Testis (tissue), 5 donors: ENCODE measurements at places on chromosomes 5 and 9.

DNA sequence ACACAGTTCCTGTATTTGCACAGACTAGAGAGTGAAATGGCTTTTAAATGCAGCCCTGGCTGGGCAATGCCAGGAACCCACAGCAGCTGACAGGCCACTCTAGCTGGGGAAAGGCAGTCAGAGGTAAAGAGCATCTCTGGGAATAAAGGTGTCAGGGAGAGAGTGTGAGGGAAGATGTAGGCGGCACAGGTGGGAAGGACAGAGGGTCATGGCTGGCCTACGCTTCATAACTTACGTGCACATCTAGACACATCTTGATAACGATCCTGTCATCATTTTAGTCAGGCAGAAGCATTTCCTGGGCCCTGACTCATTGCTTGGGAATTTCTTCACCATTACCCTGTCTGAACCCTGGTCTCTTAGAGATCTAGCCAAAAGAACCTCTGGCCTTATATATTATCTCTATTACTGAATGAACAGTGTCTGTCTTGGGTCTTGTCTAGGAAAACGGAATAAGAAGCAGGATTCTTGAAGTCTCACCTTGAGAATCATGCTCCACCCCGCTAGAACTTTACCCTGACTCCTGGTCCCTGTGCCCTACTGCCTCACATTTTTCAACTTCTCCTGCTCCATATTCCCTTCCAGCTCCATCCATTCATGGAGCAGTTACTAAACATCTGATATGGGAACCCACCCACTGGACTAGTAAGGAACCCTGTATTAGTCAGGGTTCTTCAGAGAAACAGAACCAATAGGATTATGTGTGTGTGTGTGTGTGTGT is 106.4 kb upstream of the ELL2 start:
- no peak for DNase-seq

- no peak for DNase-seq
These were observed 25.5 kb upstream of the ARAP3 start for GRCh38 chr5:141707510-141707909.

DNA sequence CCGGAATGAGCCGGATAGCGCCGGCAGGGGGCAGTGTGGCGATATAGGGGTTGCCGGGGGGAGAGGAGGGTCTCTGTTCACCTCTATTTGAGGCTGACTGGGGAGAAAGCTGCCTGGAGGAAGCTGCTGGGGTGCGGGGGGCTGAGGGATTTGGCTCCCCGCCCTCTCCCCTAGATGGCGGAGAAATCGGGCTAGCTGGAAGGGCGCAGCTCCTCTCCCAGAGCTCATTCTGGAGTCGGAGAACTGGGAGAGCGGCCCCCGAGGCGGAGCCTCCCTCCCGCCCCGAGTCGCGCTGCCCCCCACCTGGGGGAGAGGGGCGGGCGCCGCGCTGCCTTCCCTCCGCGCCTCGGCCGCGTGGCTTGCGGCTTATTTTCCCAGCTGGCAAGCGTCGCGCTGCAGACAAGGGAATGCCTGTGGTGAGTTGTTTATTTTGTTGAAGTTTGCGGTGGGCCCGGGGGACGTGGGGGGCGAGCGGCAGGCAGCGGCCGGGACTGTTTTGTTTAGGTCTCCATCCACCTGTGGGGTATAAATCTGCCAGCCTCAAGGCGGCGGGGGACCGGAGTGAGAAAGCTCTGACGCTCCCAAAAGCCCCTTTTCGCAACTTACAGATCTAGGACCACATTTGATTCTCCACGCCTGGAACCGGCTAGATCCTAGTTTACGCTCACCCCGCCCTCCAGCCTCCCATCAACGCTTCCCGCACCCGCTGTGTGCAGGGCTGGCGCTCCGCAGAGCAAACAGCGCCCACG is 4.1 kb upstream of the RGMB start:
- DNase-seq: peak; percentile 81

GRCh38 chr5:13251623-13252376 is 692.7 kb downstream of the DNAH5 start:
- no peak for DNase-seq

- peak; percentile 89 for DNase-seq
These were observed 845 bp upstream of the NR4A3 start for GRCh38 chr9:99820685-99821395.

DNA sequence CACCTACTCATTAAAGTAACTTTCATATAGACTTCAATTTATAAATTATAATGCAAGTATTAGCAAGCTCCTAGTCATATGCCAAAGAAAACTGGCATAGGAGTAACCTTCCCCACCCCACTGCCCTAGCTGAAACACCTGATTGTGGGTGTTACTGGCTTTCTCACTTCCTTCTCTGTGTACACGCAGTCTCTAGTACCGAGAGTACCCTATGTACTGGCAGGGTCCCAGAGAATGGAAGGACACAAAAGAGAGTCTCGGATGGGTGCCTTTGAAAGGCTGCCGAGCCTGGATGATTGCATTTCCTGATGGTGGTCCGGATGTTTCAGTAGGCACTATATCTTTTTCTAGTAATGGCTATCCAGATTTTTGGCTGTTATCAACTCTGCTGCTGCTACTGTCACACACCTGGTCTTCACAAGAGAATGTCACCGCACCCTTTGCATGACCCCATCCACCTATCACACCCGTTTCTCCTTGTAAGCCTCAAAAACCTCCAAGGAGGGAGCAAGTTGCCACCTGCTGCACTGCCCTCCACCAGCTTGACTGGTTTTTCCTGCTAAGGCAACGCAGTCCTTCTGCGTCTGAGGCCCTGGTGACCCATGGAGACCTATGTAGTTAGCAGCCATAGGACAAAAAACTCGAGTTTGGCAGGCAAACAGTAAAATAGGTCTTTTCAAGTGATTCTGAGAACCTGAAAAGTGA is 53.8 kb upstream of the CLINT1 start:
- no peak for DNase-seq

- peak; percentile 39 for DNase-seq
These were observed 50.8 kb downstream of the NEURL1B start for GRCh38 chr5:172691886-172692285.

- no peak for DNase-seq
These were observed 15.2 kb upstream of the TAF11L2 start for GRCh38 chr5:17482790-17483189.

- DNase-seq: no peak
These were observed 22.7 kb downstream of the KLF4 start for GRCh38 chr9:107466826-107467225.

DNA sequence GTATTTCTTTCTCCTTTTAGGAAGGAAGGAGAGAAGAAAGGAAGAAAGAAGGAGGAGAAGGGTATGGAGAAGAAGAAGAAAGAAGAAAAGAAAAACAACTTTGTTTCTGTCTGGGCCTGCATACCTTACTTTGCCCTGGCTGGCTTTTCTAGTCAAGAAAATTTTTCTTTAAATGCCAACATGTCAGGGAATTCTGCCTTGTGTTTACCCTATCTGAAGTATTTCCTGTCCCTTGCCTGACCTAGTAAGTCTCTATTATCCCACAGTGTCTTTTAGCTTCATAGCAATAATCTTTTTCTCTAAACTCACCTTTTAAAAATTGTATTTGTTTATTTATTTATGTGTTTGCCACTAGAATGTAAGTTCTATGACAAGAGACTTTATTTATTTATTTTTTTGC is 1864.1 kb downstream of the EFNA5 start:
- DNase-seq: no peak

- DNase-seq: no peak
These were observed 611.8 kb downstream of the TLE1 start for GRCh38 chr9:81077572-81077971.

GRCh38 chr5:67400752-67401151 is 204.2 kb upstream of the CD180 start:
- no peak for DNase-seq

GRCh38 chr5:135398160-135398854 is 724 bp downstream of the MACROH2A1 start:
- DNase-seq: peak; percentile 49

GRCh38 chr9:16157216-16157615 is 604.4 kb downstream of the CCDC171 start:
- DNase-seq: no peak

DNA sequence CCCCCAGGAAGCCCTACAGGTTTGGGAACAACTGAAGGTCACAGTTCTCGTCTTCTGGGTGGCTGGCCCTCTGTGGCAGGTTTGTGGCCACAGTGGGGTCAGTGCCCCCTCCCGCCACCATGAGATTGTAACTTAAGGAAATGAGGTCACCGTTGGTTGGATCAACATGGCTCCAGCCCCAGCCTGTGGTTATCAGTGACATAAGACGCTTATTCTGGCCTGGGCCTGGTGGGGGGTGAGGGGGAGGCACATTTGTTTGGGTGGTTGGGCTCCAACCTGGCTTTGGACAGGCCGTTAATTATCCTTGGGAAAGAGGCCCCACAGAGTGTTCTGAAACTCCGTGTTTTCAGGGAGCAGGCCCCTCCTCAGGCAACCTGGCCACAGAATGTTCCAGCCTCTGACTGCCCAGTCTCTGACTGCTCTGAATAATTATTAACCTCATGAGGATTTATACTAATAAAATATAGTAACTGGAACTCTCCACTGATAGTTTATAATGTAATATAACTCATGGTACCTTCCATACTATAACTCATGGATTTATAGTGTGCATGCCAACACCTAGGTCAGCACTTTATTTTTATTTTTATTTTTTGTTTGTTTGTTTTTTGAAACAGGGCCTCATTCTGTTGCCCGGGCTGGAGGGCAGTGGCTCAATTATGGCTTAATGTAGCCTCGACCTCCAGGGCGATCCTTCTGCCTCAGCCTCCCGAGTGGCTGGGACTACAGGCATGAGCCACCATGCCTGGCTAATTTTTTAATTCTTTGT is 58.0 kb upstream of the RPL26L1 start:
- DNase-seq: peak; percentile 76

GRCh38 chr5:1316588-1317340 is 21.9 kb upstream of the TERT start:
- DNase-seq: peak; percentile 8

DNA sequence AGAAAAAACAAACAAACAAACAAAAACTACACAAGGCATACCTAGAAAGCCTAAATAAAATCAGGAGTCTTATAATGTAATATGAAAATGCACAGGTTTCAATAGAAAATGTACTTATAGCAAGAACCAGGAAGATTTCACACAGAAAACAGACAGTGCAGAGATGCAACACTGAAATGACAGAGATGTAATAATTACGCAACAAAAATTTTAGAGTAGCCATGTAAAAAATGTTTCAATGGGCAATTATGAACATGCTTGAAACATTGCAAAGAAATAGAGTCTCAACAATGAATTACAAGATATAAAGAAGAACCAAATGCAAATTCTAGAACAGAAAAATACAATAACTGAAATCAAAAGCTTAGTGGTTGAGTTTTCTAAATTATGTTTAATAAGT is 405.9 kb downstream of the PLK2 start:
- DNase-seq: no peak

GRCh38 chr9:92648474-92648971 is 21.4 kb downstream of the IPPK start:
- no peak for DNase-seq

- no peak for DNase-seq
These were observed 32.5 kb upstream of the SNAPC3 start for GRCh38 chr9:15390201-15390600.

DNA sequence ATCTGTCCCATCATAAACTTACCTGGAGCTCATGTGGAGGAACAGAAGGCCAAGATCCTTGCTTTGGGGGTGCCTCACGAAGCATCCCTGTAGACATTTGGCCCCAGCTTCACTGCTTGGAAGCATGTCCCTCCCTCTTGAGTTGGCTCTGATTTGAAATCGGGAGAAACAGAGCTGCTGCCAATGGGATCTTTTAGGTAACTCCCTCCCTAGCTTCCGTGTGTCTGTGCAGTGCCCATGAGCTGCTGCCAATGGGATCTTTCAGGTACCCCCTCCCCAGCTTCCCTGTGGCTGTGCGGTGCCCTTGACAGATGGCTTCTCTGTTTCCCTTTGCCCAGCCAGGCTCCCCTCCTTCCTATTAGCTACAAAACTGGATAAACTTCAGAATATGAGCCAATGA is 178.0 kb downstream of the NR3C1 start:
- no peak for DNase-seq

DNA sequence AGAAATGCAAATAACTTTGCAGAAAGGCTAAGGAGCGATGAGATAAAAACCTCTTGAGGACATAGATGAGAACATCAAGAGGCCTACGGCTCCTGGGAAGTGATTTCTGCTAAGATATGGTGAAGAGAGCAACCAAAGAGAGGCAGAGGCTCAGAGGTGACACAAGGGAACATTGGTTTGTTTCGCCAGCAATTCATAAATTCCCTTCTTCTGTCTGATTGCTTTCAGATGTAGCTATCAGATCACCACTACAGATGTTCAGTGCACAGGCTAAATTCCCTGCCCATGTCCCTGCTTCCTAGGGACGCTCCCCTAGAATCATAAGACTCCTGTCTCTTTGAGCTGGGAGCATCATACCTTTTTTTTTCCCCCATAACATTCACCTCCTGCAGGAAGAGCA is 11.2 kb downstream of the AGXT2 start:
- DNase-seq: no peak

DNA sequence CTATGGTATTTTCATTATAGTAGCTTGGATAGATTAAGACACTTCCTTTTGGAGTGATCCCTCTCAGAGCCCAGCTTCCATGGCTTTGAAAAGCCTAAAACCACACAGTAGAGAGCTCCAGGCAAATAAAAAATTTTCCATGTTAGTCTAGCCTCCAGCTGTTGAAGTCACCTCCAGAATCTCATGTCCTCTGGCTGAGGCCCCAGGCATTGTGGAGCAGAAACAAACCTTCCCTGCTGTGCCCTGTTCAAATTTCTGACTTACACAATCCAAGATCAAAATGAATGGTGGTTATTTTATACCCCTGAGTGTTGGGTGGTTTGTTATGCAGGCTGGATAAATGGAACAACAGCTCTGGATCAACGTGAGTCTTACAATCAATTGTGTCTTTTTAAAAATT is 203.9 kb downstream of the ICE1 start:
- no peak for DNase-seq

- no peak for DNase-seq
These were observed 118.7 kb downstream of the AUH start for GRCh38 chr9:91243029-91243428.

GRCh38 chr9:112332977-112333638 is at the start of gene PTBP3:
PTBP3 (minus strand) TSS chr9:112333619; CDS start chr9:112297865, 35,754 bp downstream.
- peak; percentile 82 for DNase-seq

DNA sequence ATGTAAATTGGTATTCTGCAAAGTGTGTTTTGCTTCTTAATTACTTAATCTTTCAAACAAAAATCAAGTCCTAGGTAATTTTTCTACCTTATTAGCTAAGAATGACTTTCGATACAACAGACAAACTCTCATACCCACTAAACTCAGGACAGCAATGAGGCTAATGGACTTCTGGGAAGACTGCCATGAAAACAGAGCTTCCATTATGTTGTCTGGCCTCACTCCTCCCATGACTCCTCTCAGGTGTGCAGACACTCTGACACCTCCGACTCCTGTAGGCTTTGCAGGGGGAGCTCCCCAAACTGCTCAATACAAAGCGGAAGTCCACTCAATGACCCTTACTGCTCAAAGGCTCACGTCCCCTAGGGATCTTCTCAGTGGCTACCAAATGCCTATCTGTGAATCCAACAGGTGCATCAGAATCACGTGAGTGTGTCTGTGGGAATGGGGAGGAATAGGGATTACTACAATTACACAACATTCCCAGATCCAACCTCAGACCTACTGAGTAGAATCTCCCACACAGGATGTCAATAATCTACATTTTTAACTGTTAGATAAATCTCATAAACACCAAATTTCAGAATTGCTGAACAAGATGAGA is 289.9 kb downstream of the RAB3C start:
- no peak for DNase-seq
